ENCODE measurements at places on chromosomes 6 and 20.

GRCh38 chr6:111784433-111784832, 88.8 kb downstream of the FYN start:
- no peak for DNase-seq

DNA sequence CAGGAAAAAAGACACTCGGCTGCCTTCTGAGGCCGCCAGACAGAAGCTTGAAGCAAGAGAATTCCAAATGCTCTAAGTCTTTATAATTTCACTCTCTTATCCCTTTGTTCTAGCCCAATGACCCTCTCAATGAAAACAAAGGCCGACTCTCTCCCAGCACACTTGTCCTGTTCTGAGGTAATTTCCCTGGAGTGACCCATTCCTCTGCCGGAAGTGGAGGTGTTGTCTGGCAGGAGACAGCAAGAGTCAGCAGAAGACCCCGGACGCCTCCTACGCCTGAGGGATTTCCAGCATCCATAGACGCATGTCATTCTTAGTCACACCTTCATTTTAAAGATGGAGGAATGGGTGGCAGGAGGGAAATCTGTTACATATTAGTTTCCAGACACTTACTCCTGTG, 110.3 kb downstream of the SOD2 start:
- no peak for DNase-seq

DNA sequence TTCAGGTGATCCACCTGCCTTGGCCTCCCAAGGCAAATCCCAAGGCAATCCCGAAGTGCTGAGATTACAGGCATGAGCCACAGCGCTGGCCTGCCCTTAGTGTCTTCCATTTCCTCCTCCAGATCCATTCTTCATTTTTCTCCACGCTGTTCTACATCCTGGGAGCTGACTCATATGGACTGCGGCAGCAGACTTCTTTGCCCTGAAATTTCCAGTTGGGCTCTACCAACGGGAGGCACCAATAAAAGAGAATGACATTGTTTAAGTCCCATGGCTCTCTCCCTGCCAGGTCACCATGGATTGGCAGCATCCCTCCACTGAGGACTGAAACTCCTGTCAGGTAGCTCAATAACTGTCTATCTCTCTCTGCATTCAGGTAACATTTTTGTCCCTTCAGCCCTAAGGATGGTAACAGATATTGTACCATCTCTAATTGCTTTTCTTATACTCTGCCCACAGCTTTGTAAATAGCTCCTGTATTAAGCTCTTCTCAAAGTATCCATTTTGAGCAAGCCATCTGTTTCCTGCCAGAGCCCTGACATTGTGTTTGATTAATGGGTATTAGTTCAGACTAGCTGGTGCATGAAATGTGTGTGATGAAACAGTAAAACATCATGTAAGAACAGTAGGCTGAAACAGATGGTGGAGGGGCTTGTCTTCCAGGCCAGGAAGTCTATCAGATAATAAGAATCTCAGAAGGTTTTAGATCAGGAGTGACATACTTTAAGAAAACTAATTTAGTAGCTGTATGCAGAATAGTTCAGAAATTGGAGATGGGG, 3.6 kb downstream of the TBCC start:
- DNase-seq: no peak

DNA sequence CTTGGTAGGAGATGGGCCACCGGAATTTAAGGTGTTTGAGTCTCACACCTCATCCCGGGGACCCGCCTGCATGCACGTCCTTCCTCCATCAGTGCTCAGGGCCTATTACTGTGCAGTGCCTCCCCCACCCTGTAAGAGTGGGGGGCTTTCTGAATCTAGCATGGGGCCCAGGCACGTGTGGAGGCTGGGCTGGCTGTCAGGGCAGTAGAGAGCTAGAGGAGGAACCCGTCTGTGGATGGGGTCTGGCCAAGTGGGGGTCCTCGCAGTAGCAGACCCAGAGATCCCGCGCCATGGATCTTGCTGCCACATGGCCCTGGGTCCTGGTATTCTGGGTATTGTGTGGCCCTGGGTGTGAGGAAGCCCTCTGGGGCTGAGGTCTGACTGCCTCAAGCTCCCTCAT, 42.9 kb downstream of the SRC start:
- no peak for DNase-seq

GRCh38 chr20:8428988-8429387, 296.9 kb downstream of the PLCB1 start:
- no peak for DNase-seq

DNA sequence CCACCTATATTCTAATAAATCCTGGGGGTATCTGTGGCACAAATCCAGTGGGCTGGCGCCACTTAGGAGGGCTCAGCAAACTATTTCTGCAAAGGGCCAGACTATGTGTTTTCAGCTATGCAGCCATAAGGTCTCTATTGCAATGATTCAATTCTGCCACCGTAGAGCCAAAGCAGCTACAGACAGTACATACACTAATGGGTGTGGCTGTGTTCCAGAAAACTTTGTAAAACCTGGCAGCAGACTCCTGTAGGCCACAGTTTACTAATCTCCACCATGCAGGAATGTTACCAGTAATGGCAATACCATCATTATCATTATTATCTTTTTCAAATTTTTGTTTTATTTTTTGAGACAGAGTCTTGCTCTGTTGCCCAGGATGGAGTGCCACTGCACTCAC, 65.7 kb downstream of the SULF2 start:
- no peak for DNase-seq

DNA sequence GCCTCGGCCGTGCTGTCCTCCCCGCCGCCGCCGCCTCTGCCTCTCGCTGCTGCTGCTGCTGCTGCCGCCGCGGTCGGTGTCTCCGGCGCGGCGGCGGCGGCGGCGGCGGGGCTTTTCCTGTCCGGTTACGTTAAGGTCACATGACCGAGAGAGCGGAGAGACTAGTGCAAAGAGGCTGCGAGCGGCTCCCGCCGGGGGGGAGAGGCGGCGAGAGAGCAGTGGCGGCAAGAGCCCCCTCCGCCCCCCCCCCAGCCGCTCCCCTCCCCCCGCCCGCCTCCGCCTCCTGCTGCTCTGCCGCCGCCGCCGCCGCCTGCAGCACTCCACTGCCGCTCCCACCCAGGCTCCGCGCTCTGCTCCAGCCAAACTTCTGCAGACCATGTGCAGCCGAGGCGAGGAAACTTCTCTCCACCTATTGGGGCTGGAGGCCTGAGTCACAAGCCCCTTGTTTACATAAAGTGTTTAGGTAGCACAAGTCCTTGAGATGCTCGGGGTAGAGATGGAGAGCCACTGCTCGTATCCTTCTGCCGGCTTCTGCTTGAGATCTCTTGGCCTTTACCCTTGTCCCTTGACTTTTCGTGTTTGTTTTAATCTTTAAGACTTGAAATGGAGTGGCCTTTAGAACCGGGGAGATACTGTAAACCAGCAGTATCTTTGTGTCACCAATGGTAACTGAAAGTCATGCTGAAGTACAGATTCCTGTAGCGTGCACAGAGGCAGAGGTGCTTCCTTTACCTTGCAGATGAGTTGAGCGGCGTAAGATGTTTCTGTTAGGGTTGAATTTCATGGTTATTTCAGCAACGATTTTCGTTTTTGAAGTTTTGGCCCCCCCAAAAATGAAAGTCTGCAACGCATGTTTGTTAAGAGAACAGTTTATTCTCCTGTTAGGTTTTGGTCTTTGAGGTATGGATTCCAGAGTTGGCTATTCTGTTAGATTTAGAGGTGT, at the start of gene ZBTB2:
Gene ZBTB2, minus strand, starts transcription at position 89 of the 943 bp plus-strand sequence. CDS start 17,922 bp downstream, outside the sequence.
- peak; percentile 77 for DNase-seq

DNA sequence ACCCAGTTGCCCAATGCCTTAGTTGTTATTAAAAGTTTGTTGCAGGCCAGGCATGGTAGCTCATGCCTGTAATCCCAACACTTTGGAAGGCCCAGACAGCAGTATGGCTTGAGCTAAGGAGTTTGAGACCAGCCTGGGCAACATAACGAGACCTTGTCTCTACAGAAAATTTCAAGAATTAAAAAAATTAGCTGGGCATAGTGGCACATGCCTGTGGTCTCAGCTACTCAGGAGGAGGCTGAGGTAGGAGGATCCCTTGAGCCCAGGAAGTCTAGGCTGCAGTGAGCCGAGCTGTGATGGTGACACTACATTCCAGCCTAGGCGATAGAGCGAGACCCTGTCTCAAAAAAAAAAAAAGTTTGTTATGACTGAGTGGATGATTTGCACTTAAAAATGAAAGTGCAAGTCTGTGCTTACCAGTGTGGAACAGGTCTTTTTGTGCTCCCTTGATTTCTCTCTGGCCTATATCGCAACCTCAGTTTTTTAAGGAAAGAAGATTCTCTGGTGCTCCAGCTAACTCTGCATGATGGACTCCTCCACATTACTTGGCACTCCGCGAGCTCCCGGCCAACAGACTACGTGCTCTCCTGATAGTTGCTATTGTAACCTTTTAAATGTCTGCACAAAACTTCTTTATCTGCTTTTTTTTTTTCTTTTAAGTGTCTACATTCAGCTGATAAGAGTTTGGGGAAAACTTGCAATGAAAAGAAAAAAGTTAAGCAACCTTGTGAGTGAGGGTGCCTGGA, 22.1 kb downstream of the ZKSCAN3 start:
- no peak for DNase-seq

DNA sequence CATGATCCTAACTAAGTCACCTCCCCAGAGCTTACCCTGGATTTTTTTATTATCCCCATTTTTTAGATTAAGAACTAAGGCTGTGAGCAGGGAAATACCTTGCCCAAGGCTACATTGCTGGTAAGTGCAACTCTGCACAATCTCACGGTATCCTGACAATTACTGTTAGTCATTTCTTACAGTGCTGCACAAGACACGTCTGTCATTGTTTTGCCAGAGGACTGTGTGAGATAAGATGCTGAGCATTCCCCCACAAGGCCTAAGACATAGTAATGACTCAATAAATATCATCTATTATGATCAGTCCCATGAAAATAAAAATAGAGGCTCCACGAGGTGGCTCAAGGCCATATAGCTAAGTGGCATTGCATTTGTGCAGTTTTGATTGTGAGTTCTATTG, 21.0 kb downstream of the PFDN4 start:
- no peak for DNase-seq

- DNase-seq: no peak
Measured at GRCh38 chr20:19283490-19284025, 71.1 kb downstream of the SLC24A3 start.

DNA sequence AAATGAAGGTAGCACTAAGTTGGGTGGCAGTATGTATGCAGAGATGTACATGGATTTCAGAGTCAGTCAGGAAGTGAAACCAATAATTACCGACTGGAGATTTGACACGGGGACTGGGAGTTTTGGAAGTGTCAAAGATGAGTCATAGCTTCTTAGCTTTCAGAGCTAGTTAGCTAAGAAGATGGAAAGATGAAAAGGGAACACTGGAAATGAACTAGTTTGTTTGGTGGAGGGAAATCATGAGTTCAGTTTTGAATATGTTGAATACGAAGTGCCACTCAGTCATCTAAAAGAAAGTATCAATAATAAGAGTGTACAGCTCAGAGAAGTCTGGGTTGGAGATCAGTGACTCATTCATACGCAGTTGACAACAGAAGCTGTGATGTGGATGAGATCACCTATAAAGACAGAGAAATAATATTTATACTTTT, 7.5 kb downstream of the ESF1 start:
- no peak for DNase-seq

DNA sequence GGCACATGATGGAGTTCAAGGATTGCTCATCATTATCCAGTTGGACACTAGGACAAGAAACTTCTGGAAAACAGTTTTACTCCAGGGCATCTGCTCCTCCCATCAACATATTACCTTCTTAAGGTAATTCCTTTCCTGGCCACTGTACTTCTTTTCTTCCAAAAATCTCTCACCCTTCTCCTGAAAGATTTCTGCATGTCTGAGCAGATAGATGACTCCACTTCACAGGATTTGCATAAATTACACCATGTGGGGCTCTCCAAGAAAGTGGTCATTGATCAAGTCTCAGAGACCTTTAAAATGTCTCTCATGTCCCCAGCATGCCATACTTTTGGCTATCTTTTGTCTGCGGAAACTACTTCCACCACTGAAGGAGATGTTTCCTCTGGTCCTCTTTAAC, 103.2 kb upstream of the TNFAIP3 start:
- DNase-seq: no peak

DNA sequence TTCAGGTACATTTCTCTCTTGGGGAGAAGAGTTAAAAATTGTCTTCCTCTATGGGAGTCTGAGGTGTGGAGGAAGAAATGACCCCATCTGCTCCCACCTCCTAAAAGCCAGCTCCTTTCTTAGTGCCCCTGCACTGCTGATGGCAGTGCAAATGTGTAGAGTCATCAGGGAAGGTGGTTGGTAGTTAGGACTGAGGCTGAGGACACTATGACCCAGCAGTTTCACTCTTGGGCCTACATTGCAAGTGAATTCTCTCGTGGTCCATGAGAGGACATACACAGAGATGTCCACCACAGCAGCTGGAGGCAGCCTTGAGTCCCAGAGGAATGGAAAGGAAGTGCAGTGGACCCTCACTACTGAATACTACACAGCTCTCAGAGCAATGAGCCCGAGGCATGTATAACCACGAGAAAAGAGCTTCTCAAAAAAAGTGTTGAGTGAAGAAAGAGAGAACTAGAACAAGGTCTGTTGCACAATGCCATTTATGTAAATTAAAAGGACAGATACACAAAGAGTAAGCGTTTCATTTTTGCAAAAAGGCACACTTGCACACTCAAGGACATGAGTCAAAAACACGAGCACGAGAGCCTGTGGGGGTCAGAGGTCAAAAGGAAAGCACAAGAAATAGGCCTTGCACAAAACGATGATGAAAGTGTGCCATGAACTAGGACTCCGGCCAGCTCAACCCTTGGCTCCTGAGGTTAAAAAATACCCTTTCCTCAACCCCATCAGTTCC, 308.2 kb upstream of the PRND start:
- DNase-seq: no peak

GRCh38 chr6:109743739-109744138, 52.6 kb downstream of the FIG4 start:
- peak; percentile 45 for DNase-seq

- DNase-seq: peak; percentile 43
Measured at GRCh38 chr6:166330612-166331011, 11.7 kb downstream of the SFT2D1 start.

- DNase-seq: peak; percentile 76
Measured at GRCh38 chr6:20811109-20811761, 277.0 kb downstream of the CDKAL1 start.

GRCh38 chr6:3654898-3655297, 96.6 kb downstream of the PXDC1 start:
- DNase-seq: no peak

GRCh38 chr6:36135053-36135731, 4.9 kb downstream of the MAPK13 start:
- DNase-seq: no peak

DNA sequence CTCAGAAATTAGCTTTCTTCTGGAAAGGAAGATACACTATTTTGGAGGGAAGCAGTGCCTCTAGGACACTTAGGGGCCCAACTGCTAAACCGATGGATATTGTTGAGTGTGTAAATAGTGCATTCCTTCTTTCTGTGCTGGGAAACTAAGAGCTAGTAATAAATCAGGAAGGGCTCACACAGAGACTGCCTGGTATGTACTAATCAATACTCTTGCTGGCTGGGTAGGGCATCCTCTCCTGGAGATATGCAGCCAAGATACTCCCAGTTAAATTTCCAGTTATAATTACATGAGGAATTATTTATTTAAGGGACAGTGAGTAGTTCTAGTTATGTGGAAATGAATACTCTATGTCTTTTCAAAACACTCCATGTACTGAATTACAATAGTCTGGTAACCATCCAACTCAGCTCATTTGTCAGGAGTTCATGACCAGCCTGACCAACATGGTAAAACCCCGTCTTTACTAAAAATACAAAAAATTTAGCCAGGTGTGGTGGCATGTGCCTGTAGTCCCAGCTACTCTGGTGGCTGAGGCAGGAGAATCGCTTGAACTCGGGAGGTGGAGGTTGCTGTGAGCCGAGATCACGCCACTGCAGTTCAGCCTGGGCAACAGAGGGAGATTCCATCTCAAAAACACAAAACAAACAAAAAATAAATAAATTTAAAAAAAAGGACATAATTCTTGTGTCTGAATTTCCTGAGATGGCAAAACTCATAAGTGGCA, 100.0 kb downstream of the OR2B2 start:
- DNase-seq: no peak

- DNase-seq: no peak
Measured at GRCh38 chr6:20098267-20098876, 113.9 kb downstream of the MBOAT1 start.

All from AG08396 (cell line).